Upper lobe of left lung (tissue), 6 donors: ENCODE measurements at places on chromosomes 7 and 10. TPM values are rescaled to one million over a fixed set of nuclear protein-coding genes. Genes with fewer than 3 reads are reported as not detected.
A peak's percentile ranks its signal among the peaks of the same experiment; 100 is the strongest.

DNA sequence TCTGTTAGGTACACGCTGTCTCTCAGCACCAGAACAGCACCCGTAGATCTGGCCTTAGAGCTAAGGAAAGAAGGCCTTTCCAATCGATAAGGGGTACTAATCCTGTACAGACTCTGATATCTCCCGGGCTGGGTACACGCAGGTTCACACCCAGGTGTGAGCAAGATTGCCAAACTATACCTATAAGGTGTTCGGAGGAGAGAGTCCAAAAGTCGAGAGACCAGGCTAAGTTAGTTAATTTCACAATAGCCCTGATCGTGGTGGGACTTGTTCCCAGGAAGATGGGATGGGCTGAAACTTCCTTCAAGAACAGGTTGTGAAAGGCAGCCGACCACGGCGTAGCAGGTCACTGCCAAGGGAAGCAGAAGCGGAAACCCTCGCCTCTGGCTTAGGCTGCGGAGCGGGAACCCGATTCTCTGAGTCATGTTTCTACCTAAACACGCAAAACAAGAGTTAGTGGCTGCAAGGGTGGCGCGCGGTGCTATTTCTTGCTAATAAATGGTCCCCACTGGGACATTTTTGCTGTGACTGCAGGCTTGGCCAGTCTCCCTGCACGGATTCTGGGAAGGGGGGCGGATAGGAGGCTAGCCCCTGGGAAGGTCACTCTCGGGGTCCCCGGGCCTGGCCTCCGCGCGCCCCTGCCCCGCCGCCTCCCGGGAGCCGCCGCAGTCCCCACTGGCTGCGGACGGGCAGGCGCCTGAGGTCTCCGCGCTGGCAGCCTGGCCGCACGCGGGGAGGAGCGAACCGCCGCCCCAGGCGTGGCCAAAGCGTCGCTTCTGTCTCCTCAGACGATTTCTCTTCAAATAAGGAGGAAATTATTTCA, 75.4 kb upstream of the PDSS1 start:
- no peaks in the 10 kb centered on the region for H3K27me3 ChIP-seq
- peak; percentile 89 for DNase-seq
- peak overlapping the region; percentile 80 for H3K27ac ChIP-seq
- H3K4me1 ChIP-seq, result no peaks in the 10 kb centered on the region
- peak overlapping the region; percentile 38 for H3K4me3 ChIP-seq

Gene PPP1R3C
- total RNA-seq, result 13.3 TPM

- no peaks in the 10 kb centered on the region for H3K27me3 ChIP-seq
- H3K4me3 ChIP-seq, result no peak overlapping the region
- no peak for DNase-seq
- no peak overlapping the region for H3K27ac ChIP-seq
Observed at GRCh38 chr7:140235114-140235513, 58.3 kb upstream of the KDM7A start.

- H3K4me1 ChIP-seq, result peaks cover 27% of the 10 kb centered on the region
- peak within 1 kb of the TSS; percentile 86 for H3K4me3 ChIP-seq
- H3K36me3 ChIP-seq, result peaks cover 20% of the 10 kb centered on the region
- no peaks in the 10 kb centered on the region for H3K27me3 ChIP-seq
- peak; percentile 86 for DNase-seq
Observed at GRCh38 chr7:100867040-100867775, at the start of gene TRIP6. TRIP6 (plus strand) TSS chr7:100867387; CDS start chr7:100867498, 111 bp downstream.

GRCh38 chr7:23246555-23246954, at the start of gene GPNMB:
GPNMB (plus strand) TSS chr7:23246775; CDS start chr7:23246858, 83 bp downstream.
- H3K27ac ChIP-seq, result no peak within 1 kb of the TSS
- peak; percentile 51 for DNase-seq

Gene WNT2
- total RNA-seq, result 13.9 TPM

DNA sequence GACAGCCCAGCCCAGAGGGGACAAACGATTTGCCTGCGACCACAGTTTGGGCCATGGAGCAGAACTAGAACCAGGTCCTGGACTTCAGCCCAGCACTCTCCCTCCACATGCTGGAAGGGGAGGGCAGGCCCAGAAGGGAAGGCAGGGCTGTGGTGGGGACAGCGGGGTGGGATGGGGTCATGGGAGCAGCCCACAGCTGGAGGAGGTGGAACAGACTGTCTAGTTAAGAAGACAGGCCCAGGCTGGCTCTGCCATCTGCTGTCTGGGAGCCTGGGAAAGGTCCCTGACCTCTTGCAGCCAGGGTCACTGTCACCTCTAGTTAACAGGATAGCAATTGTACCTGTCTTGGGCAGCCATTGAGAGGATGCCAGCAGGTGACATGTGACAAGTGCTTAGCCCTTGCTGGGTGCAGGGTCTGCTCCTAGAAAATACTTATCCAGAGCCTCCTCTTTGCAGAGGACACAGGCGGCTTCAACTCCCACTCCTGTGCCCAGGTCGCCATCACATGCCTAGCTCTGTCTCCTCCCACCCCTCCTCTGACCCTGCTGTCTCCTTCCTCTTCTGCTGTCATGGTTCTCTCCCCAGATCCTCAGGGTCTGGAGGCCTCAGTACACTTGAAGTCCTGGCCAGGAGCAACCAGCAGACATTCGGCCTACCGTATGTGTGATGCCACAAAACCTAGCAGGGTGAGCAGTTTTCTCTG, 37.0 kb upstream of the CHST15 start:
- no peaks in the 10 kb centered on the region for H3K27me3 ChIP-seq
- no peaks in the 10 kb centered on the region for H3K36me3 ChIP-seq
- no peaks in the 10 kb centered on the region for H3K4me1 ChIP-seq

Gene TRPV5
- not detected for total RNA-seq
